ENCODE measurements at places on chromosomes 16 and 17.

DNA sequence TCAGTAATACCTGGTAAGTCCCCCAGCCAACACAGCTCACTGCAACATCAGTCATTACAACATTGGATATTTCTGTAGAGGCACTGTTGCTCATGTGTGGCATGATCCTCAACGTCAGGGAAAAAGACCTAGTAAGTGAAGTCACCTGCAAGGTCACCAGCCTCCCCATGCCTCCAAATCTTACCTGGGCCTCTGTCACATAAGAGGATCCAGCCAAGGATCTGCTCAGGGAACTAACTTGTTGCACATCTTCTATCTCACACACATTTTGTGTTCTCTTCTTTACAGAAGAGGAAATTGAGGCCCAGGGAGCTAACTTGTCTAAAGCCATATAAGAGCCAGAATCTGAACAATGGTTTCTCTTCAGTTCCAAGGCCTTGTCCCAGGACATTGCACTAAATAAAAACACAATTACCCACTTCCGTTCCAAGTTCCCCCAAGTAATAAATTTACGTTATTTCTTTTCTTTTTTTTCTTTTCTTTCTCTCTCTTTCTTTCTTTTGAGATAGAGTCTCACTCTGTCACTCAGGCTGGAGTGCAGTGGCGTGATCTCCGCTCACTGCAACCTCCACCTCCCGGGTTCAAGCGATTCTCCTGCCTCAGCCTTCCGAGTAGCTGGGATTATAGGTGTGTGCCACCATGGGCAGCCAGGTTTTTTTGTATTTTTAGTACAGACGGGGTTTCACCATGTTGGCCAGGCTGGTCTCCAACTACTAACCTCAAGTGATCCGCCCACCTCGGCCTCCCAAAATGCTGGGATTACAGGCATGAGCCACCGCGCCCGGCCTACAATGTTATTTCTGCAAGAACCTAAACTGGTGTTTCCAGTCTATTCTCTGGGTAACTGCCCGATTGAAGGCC lies 1.3 kb downstream of the SHMT1 start:
- no peak for DNase-seq

- DNase-seq, result no peak
Measured at GRCh38 chr16:50683689-50684374, 2.7 kb upstream of the SNX20 start.

DNA sequence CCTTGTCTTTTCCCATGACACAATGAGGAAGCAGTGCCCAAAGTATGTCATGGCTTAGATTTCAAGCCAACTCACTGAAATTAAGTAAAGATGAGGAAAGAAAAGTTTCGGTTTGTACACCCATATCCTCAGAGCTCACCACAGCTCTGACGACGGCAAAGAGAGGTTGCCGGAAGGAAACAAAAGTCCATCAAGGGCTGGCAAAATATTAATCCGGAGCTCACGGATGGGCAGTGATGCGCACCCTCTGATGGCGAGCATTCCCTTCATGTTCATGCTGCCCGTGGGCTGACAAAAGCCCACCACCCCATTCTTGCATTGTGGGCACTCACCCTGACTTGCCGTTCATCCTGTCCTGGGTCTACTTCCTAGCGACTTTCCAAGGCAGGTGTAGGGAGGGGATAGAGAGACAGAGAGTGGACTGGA lies 103.1 kb downstream of the SOX9 start:
- DNase-seq, result no peak

GRCh38 chr17:44920565-44920940 lies 5.3 kb upstream of the GFAP start:
- no peak for DNase-seq

GRCh38 chr16:68760671-68761275 lies 23.7 kb downstream of the CDH1 start:
- no peak for DNase-seq

DNA sequence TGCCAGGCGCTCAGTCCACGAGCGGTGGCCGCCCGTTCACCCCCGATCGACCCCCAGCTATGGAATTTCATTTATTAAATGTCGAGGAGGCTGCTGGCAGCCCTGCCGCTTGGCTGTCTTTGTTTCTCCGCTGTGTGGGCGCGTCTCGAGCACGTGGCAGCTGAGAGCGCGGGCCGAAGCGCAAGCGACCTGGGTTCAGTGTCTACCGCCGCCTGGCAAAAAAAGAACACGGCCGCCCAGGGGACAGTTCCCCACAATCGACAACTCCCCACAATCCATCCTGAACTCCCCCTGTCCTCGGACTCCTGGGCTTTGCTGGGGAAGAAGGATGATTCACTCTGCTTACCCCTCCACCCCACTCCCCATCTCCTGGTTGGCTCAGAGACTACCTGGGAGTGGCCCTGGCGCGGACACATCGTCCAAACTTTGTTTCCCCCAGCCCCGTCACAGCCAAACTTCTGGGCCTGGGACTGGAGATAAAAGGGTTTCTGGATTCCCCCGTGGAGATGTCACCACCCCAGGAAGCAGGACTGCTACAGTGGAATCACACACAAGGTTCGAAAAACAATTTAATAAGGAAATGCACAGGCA lies 1.7 kb upstream of the ANKRD13B start:
- DNase-seq, result no peak

DNA sequence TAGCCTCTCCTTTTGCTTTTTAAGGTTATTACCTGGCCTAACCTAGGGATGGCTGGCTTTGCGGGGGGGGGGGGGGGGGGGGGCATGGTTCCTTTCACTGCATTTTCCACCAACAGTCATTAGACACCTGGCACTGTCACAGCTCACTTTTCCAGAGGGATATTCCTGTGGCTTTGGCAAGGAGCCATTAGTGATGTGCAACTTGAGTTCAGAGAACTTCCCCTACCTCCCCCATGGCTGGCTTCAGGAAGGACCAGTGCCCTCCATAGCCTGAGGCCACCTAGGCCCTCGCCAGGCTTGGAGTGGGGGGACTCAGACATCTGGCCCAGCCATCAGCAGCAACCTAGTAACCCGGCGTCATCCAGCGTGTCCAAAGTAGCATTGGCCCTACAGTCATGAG lies 234.6 kb downstream of the CPPED1 start:
- no peak for DNase-seq

DNA sequence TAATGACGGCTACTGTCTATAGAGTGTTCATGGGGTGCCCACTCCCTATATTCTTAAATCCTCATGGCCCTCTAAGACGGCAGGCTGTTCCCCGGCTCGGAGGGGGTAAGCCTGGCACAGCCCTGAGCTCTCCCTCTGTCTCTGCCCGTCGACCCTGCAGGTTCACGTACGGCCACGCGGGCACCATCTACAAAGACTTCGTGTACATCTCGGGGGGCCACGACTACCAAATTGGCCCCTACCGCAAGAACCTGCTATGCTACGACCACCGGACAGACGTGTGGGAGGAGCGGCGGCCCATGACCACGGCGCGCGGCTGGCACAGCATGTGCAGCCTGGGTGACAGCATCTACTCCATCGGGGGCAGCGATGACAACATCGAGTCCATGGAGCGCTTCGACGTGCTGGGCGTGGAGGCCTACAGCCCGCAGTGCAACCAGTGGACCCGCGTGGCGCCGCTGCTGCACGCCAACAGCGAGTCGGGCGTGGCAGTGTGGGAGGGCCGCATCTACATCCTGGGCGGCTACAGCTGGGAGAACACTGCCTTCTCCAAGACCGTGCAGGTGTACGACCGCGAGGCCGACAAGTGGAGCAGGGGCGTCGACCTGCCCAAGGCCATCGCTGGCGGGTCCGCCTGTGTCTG lies 13.2 kb downstream of the KLHL36 start:
- DNase-seq, result no peak
